ENCODE measurements at places on chromosomes 12 and 14.

GRCh38 chr14:23663711-23664110 lies 27.5 kb downstream of the DHRS2 start:
- no peak for DNase-seq

GRCh38 chr14:31505411-31505810 lies 17.6 kb upstream of the GPR33 start:
- no peak for DNase-seq

DNA sequence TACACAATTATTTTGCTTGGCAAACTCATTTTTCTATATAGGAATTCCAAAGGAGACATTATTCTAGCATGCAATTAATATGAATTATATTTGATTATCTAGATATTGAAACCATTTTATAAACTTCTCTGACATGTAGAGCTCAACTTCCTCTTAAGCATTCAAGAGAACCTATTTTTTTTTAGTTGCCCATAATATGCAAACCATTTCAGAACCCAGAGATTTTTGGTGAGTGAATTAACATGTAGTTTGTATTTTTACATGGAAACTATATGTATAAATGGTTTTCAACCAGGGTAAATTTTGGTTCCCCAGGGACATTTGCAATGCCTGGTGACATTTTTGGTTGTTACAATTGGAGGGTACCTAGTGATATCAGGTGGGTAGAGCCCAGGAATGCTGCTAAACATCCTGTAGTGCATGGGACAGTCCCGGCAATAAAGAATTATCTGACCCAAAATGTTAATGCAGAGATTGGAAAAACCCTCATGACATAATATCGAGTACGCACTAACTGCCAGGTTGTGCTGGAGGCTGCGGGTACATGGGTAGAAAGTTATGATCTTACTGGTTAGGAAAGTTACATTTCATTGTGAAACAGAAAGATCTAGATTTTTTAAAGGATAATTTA lies 338.9 kb upstream of the GARIN2 start:
- DNase-seq, result no peak

GRCh38 chr14:72783741-72784140 lies 110.2 kb downstream of the DPF3 start:
- DNase-seq, result no peak

GRCh38 chr14:104734991-104735779 lies 11.2 kb downstream of the ADSS1 start:
- no peak for DNase-seq

DNA sequence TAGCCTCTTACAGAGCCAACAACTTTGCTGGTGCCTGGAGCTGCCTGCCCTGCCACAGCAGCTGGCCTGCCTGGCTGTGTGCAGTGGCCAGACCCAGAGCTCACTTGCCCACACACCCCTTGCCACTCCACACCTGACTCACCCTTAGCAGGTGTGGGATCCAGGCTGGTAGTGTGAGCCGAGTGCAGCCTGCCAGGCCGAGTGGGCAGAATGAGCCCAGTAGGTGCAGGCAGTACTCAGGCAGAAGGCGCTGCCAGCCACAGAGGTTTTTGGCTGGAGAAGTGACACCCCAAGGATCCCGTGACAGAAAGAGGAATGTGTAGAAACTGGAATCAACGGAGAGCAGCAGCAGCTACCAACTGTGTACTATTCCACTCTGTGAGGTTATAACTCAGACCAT lies 29.8 kb upstream of the PYGL start:
- DNase-seq, result no peak

DNA sequence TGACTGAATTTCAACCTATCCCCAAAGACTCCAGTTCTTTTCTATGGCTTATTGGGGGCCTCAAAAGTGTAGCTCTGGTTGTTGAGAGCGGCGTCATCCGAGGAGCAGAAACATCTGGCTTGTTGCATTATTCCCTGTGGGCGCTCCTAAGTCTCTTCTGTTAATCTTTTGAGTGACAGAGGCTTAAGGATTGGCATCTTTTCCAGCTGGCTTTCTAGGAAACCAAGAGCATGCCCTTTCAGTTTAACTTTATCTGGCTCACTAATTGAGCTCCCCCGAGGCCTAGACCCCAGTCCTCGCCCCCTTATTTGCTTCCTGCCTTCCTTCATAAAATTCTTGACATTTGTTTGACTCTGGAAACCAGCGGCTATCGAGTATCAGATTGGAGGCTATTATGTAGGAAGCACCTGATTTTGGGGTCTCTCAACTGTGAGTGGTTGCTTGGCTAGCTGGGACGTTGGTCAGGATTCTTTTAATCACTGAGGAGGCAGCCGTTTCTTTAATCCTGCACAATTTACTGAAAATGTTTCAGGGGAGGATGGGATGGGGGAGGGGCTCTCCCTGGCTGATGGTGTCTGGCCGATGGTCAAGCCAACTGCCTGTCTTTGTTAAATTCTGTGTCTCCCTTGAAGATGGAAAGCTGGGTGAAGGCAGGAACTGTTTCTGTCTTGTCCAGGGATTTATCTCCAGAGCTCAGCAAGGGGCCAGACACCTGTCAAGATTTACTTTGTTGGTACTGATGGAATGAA lies 3.1 kb downstream of the SMOC1 start:
- no peak for DNase-seq

GRCh38 chr14:72164420-72165228 lies 232.4 kb downstream of the RGS6 start:
- DNase-seq, result no peak

DNA sequence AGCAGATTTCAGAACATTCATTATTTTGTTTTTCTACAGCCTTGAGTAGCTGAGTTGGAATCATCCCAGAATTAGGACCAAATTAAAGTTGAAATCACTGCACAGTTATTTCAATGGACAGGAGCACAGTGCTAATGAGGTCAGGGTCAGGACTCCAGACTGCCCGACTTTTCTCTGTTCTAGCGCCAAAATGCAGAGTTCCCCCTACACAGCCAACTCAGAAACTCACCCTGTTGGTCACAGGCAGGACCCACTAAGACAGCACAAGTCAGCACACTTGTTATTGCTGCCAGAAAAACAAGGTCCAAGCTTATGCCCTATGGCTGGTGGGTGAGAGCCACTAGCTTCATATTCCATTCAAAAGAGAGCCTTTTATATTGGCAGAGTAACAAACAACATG lies 198.1 kb upstream of the KRR1 start:
- DNase-seq, result no peak

DNA sequence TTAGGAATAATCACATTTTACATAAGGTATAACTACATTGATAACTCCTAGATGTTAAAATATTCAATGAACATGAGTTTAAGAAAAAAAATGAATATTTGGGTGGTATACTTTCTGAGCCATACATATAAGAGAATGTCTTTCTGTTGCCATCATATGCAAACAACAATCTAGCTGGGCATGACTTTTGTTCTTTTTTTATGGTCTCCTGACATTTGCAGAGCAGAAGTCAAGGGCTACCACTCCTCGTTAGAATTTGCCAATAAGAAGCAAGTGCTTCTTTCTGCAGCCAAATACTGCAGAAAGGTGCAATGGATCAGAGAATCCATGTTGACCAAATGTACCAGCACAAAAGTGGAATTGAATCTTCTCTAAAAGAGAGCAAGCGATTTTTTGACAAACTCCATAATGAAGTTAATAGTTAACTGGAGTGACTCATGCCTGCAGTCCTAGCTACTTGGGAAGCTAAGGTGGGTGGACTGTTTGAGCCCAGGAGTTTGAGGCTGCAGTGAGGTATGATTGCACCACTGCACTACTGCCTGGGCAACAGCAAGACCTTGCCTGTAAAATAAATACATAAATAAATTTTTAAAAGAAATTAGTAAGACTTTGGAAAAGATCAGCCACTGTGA lies 25.5 kb upstream of the CCDC91 start:
- no peak for DNase-seq

DNA sequence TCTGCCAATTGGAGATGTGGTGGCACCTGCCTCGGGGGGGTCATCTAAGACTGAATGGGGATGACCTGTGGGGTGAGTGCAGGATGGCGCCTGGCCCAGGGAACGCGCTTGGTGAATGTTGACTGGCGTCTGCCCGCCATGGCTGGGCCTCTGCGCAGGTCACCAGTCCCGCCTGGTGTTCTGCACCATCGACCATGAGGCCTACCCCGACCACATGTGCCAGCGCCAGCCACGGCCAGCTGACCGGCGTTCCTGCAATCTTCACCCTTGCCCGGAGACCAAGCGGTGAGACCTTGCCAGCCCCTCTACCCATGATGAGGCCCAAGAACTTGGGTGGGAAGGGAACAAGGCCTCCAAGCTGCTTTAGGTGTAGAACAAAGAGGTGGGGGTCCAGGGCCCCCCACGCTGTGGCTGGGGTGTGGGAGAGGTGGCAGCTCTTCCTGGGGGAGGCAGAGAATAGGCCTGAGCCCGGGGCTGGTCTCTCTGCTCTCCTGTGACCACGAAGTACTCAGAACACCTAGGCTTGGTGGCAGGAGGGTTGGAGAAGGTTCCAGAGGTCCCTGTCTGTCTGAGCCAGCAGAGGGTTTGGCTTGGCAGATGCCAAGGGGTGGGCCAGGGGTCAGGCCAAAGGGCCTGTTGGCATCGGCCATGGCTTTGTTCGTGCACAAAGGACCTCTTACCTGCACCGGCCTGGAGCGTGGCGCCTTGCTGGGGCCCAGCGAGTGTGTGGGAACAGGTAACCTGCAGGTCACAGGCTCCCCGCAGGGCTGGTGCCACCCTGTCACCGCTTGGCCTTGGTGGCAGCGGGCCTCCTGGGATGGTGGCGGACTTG lies 15.4 kb downstream of the PAPLN start:
- DNase-seq, result peak; percentile 78

GRCh38 chr14:99004112-99004511 lies 267.9 kb downstream of the BCL11B start:
- no peak for DNase-seq

- DNase-seq, result no peak
Measured at GRCh38 chr14:52583544-52583943, 30.9 kb downstream of the GPR137C start.

DNA sequence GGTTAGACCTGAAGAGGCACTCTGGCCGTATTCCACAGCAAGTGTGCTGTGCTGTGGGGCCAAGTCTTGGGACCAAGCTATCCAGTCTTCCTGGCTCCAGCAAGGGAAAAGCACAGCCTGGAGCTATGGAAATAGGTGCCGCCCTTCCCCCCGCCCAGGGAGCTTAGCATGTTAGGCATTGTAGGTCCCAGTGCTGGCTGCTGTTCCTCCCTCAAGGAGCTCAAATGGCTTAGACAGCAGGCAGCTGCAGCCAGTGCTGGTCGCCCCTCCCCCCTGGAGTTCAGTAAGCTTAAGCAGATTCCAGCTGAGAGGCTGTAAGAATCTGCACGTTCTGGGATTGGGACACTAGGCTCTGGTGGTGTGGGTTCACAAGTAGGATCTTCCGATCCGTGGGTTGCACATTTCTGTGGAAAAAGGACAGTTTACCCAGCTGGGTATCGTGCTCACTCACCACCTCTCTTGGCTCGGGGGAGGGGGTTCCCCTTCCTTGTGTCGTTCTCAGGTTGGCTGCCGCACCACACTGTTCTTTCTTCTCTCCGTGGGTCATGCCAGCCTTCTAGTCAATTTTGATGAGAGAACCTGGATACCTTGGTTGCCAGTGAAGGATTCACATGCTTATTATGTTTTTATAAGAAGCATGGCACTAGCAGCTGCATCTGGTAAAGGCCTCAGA lies 127.3 kb downstream of the CNTN1 start:
- DNase-seq, result no peak
